ENCODE measurements at places on chromosomes 6 and 20.

- no peak for DNase-seq
Observed at GRCh38 chr20:6157345-6157744, 34.5 kb upstream of the FERMT1 start.

- DNase-seq, result no peak
Observed at GRCh38 chr6:101444717-101445116, 51.2 kb downstream of the GRIK2 start.

- DNase-seq, result peak; percentile 88
Observed at GRCh38 chr6:167350731-167351655, 26.1 kb downstream of the TTLL2 start.

DNA sequence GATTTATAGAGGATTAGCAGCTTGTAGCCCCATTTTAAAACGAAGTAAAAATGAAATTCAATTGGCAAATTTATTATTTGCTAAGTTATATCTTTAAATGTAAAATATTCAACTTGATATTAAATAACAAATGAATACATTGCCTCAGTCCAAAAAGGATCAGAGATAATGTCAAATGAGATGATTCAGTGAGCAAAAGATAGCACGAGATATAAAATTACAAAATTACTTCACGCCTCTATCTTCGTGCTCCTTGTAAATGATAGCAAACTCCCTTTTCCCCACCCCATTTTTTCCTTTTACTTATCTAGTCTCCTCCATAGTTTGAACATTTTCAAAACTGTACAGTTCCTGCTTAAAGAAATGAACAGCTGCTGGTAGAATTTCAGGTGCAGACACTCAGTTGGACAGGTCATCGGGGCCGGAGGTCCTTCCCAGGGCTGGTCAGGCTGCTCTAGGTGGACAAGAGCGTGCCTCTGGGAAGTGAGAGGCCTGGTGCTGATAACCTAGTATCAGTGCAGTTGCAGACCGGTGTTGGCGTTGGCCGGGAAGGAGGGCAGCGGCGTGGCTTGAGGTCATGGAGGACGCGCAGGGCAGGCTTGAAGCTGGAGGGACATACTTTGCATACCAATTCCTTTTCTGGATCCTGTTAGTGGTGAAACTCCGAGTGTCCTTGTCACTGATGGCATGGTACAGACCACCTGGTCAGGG is 83.9 kb downstream of the CDC5L start:
- DNase-seq, result no peak

GRCh38 chr6:100962466-100962865 is 81.3 kb upstream of the ASCC3 start:
- no peak for DNase-seq

DNA sequence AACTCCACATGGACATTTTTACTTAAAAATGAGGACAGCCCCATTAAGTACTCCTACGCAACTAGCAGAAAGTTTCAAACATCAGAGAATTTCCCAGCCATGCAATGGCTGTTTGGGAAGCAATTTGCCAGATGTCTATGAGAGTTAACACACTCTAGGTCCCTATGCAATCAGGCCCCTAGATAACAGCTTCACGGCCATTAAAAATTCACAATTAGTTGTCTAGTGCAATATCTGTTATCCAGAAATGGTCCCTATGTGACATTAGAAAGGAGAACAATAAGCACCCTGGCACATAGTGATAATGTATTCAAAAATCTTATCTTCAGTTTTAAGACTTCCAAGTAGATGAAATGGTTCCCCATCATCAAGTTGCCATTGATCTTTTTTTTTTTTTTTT is 174.3 kb upstream of the NRSN1 start:
- no peak for DNase-seq

DNA sequence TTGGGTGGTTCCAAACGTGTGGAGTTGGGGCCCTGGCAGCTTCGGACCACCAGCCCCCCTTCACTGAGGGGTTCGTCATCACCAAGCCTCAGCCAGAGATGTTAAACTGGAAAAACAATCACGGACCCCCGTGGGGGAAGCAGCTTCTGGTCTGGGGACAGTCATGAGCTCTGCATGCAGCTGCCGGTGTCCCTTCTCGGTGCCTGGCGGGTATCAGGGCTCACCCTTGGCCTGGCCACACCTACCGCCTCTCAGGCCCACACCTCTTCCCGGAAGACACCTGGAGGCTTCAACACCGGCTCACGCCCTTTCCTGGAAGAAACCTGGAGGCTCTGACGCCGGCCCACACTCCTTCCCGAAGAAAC is 77.8 kb upstream of the BHLHE23 start:
- DNase-seq, result no peak

GRCh38 chr6:77133031-77133430 is 330.3 kb downstream of the HTR1B start:
- DNase-seq, result no peak

- no peak for DNase-seq
Observed at GRCh38 chr6:41222045-41222444, 6.1 kb upstream of the TREML4 start.

- DNase-seq, result no peak
Observed at GRCh38 chr6:141491684-141492083, 641.0 kb upstream of the GJE1 start.

DNA sequence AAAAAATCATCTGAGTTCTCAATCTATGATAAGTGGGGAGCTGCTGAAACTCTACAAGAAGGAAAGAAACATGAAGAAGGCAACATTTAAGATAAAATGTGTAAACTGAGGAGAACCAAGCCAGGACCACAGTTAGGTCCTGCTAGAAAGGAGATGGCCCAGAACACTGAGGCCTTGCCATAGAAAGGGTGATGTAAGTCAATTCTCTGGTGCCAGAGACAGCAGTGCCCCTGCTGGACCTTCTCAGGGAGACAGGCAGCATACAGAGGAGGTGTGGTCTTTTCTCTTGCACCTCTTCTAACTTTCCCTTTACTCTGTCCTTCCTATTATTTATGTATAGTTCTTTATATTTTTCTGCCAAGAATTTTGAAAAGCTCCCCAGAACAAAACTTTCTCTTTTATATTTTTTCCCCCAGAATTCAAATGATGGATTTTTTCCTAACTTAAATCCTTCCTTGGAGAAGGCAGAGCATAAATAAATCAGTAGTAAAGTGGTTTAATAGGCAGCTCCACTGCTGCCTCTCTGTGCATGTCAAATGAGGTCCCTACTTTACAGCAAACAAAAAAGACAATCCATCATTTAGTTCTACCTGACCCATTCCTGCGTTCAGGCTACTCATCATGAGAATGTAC is 9.0 kb downstream of the UQCC2 start:
- DNase-seq, result peak; percentile 40

DNA sequence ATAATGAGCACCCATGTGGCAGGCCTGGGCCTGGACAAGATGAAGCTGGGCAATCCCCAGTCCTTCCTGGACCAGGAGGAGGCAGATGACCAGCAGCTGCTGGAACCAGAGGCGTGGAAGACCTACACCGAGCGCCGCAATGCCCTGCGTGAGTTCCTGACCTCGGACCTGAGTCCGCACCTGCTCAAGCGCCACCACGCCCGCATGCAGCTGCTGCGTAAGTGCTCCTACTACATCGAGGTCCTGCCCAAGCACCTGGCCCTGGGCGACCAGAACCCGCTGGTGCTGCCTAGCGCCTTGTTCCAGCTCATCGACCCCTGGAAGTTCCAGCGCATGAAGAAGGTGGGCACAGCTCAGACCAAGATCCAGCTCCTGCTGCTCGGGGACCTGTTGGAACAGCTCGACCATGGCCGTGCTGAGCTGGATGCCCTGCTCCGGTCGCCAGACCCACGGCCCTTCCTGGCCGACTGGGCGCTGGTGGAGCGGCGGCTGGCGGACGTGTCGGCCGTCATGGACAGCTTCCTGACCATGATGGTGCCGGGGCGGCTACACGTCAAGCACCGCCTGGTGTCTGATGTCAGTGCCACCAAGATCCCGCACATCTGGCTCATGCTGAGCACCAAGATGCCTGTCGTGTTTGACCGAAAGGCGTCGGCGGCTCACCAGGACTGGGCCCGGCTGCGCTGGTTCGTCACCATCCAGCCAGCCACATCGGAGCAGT is 1.9 kb downstream of the FNDC11 start:
- no peak for DNase-seq

DNA sequence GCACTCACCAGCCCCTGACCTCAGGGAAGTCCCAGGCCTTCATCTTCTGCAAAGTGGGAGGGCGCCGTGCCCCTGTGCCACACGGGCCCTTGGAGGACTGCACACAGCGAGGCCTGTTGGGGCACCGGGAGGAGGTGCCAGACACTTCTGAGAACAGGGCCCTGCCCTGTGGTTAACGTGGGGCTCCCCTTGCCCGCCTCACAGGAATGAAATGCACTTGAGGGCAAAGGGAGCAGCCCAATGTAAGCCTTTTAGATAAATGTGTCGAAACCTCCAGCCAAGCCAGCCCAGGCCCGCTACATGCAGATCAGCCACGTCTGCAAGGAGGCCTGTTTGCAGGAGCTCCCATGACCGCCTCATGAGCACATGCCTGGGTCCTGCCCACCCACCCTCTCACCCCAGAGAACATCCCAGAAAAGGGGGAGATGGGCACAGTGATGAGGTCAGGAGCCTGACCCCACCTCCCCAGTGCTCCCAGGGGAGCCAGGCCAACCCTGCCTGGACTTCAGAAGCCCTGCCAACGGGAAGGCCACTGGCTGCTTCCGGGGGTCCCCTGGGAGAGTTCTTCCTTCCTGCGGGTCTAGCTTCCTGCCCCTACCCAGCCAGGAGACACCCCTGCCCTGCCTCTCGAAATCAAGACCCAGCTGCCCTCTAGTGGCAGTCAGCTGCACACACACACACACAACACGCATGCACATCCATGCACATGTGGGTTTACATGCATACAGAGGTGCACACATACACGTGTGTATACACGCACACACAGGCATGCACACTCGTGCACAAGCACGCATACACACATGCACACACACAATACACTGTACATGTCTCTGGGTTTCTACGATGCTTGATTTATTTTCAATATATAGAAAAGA is 178.7 kb downstream of the TAF4 start:
- DNase-seq, result peak; percentile 49

- DNase-seq, result no peak
Observed at GRCh38 chr20:9838035-9838377, 870 bp downstream of the PAK5 start.

GRCh38 chr6:5367510-5367909 is 106.2 kb downstream of the FARS2 start:
- no peak for DNase-seq

DNA sequence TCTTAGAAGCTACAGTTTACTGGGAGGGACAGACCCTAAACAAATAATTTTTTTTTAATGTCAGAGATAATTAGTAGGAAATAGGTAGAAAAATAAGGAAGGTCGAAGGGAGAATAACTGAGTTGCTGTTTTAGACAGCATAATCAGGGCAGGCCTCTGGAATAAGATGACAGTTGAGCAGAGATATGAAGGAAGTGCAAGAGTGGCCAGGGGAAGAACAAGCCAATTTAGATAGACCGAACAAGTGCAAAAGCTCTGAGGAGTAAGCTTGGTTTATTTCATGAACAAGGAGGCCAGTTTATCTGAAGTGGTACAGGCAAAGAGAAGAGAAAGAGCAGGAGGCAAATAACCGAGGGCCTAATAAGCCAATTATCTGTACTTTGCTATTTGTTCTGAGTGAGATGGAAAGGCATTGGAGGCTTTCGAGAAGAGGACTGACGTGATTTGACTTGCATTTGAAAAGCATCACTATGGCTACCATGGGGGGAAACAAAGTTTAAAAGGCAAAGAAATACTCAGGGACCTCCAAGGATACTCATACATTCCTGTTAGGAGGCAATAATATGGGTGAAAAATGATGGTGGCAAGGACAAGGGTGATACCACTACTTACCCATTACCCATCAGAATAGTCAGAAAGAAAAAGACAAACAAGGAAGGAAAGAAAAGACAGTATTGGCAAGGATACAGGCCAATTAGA is 19.7 kb downstream of the PROCR start:
- no peak for DNase-seq

DNA sequence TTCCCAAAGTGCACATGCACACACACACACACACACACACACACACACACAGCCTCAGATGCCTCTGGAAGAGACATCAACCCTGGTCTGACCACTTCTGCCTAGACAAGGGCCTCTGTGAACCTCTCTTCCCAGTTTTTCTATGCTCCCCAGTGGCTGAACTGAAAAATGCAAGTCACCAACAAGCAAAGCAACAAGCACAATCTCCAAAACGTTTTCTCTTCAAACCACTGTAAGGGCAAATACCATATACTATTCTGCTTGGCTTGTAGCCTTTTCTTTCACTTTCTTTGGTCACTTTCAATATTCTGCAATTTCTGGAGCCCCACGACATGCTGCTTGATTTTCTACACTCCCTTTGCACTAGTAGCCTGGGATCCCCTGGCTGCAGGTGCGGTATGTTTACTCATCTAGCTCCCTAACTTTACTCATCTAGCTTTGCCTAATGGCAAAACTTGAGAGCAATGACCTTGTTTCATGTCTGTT is 121.4 kb upstream of the DST start:
- peak; percentile 21 for DNase-seq

- no peak for DNase-seq
Observed at GRCh38 chr6:125015152-125015551, 52.9 kb downstream of the RNF217 start.

GRCh38 chr6:156731396-156731795 is 45.8 kb upstream of the ARID1B start:
- DNase-seq, result no peak

- no peak for DNase-seq
Observed at GRCh38 chr6:13400772-13401171, 72.4 kb upstream of the TBC1D7 start.

DNA sequence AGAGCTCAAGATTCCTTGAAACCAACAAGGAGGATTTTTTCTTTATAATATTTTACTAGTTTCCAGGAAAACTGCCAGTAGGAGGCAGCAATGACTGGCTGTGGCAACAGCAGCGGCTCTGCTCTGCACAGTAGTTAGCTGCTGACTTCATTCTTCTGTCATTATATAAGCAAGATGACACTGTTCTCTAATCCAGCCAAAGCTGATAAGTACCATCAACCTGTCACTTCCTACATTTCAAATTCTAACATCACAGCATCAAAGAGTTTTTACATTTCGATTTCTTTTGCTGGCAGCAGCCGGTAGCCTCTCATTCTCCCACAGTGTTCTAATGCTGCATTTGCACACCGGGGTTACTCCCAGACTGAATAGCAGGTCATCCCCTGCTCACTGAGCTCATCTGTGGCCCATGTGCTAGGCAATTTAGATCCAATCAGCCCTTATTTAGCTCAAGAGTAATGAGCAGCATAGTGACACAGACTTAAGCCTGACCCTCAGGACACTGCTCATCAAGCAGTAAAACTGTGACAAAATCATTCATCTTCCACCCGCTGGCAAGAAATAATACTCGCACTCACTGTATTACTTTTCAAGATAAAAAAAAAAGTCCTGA is 67.8 kb downstream of the MMS22L start:
- peak; percentile 40 for DNase-seq

GRCh38 chr20:50692552-50692933 is 1.2 kb upstream of the RIPOR3 start:
- DNase-seq, result no peak

- DNase-seq, result no peak
Observed at GRCh38 chr6:148735989-148736388, 10.8 kb upstream of the UST start.

All from endothelial cell (in vitro differentiated cells).